Sigmoid colon (tissue), 7 donors: ENCODE measurements at places on chromosomes 13 and 19. TPM values are rescaled to one million over a fixed set of nuclear protein-coding genes. Genes with fewer than 3 reads are reported as not detected.

Gene GAPDHS
- total RNA-seq = not detected

Gene C19orf73
- not detected for total RNA-seq

Gene ZNF45
- total RNA-seq = 5.5 TPM

- H3K4me3 ChIP-seq = peak overlapping the region; percentile 37
- no peak for DNase-seq
- no peaks in the 10 kb centered on the region for H3K27me3 ChIP-seq
- H3K27ac ChIP-seq = peak overlapping the region; percentile 64
- H3K36me3 ChIP-seq = peaks cover 10% of the 10 kb centered on the region
Observed at GRCh38 chr13:113548171-113548641, 36.3 kb upstream of the TFDP1 start.

DNA sequence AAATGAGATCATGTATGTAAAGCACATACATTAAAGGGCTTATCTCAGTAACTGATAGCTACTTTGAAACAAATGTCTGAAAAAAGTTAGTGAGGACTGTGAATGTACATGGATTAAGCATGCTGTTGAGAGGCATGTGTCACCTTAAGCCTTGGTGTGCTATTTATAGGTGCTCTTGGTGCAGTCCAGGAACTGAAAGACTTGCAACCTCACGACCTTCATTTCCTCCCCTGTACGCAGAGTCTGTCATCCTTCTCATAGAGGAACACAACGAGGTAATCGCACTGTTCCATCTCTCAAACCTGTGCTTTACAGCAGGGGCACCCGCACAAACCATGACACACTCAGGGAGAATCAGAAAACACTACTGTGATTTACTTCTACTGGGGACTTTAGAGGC, 65.6 kb downstream of the UFM1 start:
- no peak overlapping the region for H3K4me3 ChIP-seq
- no peak for DNase-seq
- H3K4me1 ChIP-seq = no peaks in the 10 kb centered on the region
- no peak overlapping the region for H3K27ac ChIP-seq

DNA sequence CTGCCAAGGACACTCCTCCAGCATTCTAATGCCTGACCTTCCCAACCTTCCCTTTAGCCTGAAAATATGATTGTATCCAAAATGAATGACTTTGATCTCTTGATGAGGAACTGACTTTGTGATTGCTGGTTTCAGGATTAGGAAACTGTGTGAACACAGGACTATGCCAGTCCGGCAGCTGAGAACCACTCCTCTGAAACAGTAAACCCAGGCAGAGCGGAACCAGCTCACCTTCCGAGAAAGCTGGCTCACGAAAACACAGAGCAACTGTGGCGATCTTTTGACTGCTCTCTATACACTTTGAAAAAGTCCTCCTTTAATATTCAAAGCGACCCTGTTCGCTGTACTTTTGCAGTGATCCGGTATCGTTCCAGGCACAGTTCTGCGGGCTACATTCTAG, 258.8 kb upstream of the IRS2 start:
- no peaks in the 10 kb centered on the region for H3K4me1 ChIP-seq
- no peak overlapping the region for H3K4me3 ChIP-seq
- no peak overlapping the region for H3K27ac ChIP-seq
- no peak for DNase-seq
- H3K27me3 ChIP-seq = no peaks in the 10 kb centered on the region
- no peaks in the 10 kb centered on the region for H3K36me3 ChIP-seq

DNA sequence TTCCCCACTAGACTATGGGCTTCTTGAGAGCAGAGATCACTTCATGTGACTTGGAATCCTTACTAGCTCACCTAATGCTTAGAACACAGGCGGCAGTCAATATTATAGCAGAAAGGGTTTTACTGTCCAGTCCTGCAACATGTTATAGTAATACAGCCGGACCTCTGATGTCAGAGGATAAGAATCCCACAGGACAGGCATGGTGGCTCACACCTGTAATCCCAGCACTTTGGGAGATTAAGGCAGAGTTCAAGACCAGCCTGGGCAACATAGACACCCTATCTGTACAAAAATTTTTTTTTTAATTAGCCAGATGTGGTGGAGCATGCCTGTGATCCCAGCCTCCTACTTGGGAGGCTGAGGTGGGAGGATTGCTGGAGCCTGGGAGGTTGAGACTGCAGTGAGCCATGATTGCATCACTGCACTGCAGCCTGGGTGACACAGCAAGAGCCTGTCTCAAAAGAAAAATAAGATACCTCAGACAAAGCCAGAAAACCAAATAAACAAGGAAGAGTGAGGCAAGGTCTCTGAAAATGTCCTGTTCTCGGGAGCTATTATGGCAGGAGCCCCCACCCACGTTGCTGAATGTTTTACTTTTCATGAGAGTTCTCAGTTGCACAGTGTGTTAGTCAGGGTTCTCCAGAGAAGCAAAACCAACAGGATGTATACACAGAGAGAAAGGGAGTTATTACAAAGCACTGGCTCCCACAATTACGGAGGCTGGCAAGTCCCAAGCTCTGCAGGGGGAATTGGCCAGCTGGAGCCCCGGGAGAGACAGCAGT, 100.8 kb downstream of the UBL3 start:
- H3K36me3 ChIP-seq = no peaks in the 10 kb centered on the region
- DNase-seq = no peak
- peaks cover 19% of the 10 kb centered on the region for H3K4me1 ChIP-seq
- no peak overlapping the region for H3K27ac ChIP-seq
- H3K4me3 ChIP-seq = no peak overlapping the region

DNA sequence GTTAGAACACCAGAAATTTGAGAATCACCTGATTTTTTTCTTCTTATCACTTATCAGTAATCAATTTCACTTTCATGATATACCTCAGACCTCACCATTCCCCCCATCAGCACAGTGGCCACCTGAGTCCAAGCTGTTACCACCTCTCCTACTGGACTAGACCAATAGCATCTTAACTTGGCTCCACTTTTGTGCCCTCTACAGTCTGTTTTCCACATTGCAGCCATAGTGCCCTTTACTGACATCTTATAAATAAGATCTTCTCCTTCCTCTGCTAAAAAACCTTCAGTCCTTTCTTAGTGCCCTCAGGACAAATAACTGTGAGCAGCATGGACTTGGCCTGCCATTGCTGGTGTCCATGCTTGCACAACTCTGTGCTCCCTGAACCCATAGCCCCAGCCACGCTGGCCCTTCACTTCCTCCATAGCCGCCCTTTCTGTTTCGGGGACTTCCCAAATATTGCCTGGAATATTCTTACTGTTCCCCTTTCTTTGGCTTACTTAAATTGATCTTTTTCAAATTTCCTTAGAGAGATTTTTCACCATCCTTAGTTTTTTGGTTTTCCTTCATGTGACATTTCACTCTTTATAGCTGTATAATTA, 380.8 kb downstream of the LMO7 start:
- H3K36me3 ChIP-seq = no peaks in the 10 kb centered on the region
- H3K27ac ChIP-seq = no peak overlapping the region
- DNase-seq = no peak
- H3K4me1 ChIP-seq = peaks cover 16% of the 10 kb centered on the region
- H3K4me3 ChIP-seq = no peak overlapping the region
- H3K27me3 ChIP-seq = no peaks in the 10 kb centered on the region

GRCh38 chr13:38421590-38422560, 72.2 kb downstream of the UFM1 start:
- no peak for DNase-seq
- H3K4me1 ChIP-seq = no peaks in the 10 kb centered on the region
- no peaks in the 10 kb centered on the region for H3K36me3 ChIP-seq
- no peak overlapping the region for H3K4me3 ChIP-seq

GRCh38 chr19:10543420-10544241, at the start of gene ATG4D:
Gene ATG4D (plus strand): TSS chr19:10543904. CDS start chr19:10544091, 187 bp downstream.
- H3K27me3 ChIP-seq = no peaks in the 10 kb centered on the region
- peak within 1 kb of the TSS; percentile 88 for H3K27ac ChIP-seq
- peaks cover 11% of the 10 kb centered on the region for H3K36me3 ChIP-seq
- peak; percentile 85 for DNase-seq

DNA sequence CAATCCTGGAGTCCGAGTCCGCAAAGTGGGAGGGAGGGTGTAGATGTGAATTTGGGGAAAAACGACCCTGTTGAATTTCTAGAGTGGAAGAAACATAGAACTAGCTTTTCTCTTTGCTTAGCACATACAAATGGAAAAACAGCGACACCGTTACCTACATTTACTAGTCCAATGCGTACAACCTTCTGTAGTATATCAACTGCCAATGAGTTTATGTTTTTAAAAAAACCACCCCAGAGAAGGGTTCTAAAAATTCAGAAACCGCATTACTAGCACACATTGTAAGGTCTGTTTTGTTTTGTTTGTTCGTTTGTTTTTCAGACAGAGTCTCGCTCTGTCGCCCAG, 332 bp upstream of the SUPT20H start:
- peaks cover 20% of the 10 kb centered on the region for H3K4me1 ChIP-seq
- H3K36me3 ChIP-seq = no peaks in the 10 kb centered on the region
- peak overlapping the region; percentile 82 for H3K27ac ChIP-seq

DNA sequence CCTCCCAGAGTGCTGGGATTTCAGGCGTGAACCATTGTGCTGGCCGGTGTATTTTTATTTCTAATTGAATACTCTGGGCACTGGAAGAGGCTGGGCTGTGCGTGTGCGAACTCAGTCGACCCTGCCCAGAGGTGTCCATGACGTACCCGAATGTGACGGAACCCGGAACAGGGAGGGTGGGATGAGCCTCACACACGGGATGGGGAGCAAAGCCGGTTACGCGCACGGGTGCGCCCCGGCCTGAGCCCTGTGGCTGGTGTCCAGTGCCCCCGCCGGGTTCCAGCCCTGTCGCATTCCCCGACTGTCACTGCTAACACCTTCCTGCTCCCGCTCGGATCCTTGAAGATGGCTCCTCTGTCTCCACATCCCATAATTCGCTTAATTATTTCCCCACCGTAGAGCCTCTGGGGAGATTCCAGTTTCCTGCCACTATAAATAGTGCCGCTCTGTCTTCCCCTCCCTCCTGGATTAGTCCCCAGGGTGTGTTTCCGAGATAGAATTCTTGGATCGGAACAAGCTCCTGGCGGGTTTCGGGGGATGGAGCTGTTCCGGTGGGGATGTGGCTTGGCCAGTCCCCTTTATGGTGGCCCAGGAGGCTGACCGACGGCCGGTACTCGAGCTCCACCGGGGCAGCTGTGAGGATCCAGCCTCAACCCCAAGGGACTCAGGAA, 22.0 kb downstream of the SBNO2 start:
- H3K27ac ChIP-seq = peak overlapping the region; percentile 61
- H3K27me3 ChIP-seq = no peaks in the 10 kb centered on the region
- no peaks in the 10 kb centered on the region for H3K36me3 ChIP-seq
- peaks cover 30% of the 10 kb centered on the region for H3K4me1 ChIP-seq

DNA sequence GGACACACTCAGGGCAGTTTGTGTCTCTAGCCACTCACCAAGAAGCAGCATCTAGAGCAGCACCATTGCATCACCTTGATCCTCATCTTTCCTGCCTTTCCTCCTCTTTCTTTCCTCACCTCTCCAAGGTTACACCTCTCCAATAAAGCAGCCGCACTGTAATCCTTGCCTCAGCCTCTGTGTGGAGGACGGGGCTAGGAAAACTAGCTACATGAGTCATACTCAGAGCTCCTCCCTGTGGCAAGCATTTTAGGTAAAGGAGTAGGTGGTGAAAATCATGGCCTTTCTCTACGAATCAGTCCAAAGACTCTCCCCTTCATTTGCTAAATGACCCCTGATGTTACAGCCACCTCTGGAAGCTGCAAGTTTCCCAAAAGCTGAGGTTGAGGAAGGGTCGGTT, 108.9 kb downstream of the DNAJC15 start:
- no peak overlapping the region for H3K27ac ChIP-seq
- H3K36me3 ChIP-seq = no peaks in the 10 kb centered on the region
- H3K4me1 ChIP-seq = peaks cover 42% of the 10 kb centered on the region

- H3K36me3 ChIP-seq = no peaks in the 10 kb centered on the region
- H3K27ac ChIP-seq = no peak overlapping the region
- H3K4me3 ChIP-seq = no peak overlapping the region
Observed at GRCh38 chr19:3801412-3802096, 15.4 kb upstream of the MATK start.

- no peak overlapping the region for H3K4me3 ChIP-seq
- no peak for DNase-seq
- no peaks in the 10 kb centered on the region for H3K36me3 ChIP-seq
- H3K27me3 ChIP-seq = no peaks in the 10 kb centered on the region
- peaks cover 5% of the 10 kb centered on the region for H3K4me1 ChIP-seq
- no peak overlapping the region for H3K27ac ChIP-seq
Observed at GRCh38 chr19:31610018-31610417, 260.8 kb upstream of the TSHZ3 start.

GRCh38 chr13:107185889-107186288, 618.0 kb upstream of the ARGLU1 start:
- H3K4me1 ChIP-seq = no peaks in the 10 kb centered on the region
- H3K27me3 ChIP-seq = no peaks in the 10 kb centered on the region
- DNase-seq = no peak
- no peak overlapping the region for H3K4me3 ChIP-seq
- H3K36me3 ChIP-seq = no peaks in the 10 kb centered on the region
- H3K27ac ChIP-seq = no peak overlapping the region

- no peaks in the 10 kb centered on the region for H3K4me1 ChIP-seq
- no peak overlapping the region for H3K4me3 ChIP-seq
- H3K27me3 ChIP-seq = no peaks in the 10 kb centered on the region
- no peak overlapping the region for H3K27ac ChIP-seq
Observed at GRCh38 chr19:34639491-34640085, 37.4 kb downstream of the SCGB2B2 start.

DNA sequence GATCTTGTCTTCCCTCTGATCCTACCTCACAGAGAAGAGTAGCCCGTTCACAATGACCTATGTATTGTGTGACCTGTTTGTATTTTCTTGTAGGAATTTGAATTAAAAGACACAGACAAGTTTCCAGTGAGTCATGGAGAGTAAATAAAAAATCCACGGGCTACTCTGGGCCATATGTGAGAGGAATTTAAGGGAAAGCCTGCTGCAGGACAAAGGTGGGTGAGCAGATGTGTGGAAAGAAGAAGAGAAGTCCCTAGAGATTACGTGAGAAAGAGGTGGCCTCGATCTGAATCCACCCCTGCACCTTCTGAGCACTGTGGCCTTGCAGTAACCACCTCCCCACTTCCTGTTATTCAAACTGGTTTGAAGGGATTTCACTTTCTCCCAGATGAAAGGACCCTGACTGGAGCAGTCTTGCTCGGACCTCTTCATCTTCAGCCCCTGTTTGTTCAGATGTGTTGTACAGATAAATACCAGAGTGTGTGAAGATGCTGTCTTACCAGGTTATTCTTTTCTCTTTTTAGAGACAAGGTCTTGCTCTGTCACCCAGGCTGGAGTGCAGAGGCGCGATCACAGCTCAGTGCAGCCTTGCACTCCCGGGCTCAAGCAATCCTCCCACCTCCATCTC, 205.4 kb downstream of the PDS5B start:
- no peaks in the 10 kb centered on the region for H3K27me3 ChIP-seq
- H3K4me1 ChIP-seq = no peaks in the 10 kb centered on the region
- H3K36me3 ChIP-seq = no peaks in the 10 kb centered on the region
- H3K4me3 ChIP-seq = no peak overlapping the region
